ENCODE measurements at places on chromosomes 4 and X.

- DNase-seq, result no peak
Measured at GRCh38 chr4:183499389-183499788, 5.5 kb upstream of the ING2 start.

- no peak for DNase-seq
Measured at GRCh38 chr4:2094545-2094944, 35.4 kb downstream of the NAT8L start.

DNA sequence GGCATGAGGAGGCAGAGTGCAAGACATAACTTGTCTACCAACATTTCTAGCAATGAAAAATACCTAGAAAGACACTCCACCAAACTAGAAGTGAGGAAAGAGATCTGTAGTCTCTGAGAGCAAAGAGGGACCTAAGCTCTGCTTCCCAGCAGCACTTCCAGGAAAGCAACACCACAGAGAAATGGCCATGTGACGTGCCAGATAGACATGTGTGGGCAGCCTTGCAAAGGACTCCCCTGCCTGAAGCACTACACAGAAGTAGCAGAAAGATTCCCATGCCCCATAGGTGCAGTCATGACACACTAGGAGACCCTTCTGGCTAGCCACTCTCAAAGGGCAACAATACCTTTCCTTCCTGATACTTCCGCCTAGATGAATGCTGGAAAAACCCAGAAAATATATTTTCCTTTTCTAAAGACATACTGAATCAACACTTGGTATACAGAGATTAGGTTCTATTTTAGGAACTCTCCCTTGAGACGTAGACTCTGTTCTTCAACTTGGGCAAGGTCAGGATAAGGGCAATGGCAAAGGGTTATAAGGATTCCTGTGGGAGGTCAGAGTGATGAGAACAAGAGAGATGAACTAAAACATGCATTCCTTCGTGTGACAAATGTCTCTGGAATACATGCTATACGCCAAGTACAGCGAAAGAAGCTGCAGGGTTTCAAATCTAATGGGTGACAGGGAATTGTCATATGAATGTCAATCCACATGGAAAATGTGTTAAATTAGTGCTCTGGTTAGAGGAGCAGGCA, 187.5 kb upstream of the ETNPPL start:
- DNase-seq, result no peak

- no peak for DNase-seq
Measured at GRCh38 chr4:2251073-2251794, 9.3 kb upstream of the HAUS3 start.

- no peak for DNase-seq
Measured at GRCh38 chrX:129983575-129984110, 1.2 kb downstream of the BCORL1 start.

DNA sequence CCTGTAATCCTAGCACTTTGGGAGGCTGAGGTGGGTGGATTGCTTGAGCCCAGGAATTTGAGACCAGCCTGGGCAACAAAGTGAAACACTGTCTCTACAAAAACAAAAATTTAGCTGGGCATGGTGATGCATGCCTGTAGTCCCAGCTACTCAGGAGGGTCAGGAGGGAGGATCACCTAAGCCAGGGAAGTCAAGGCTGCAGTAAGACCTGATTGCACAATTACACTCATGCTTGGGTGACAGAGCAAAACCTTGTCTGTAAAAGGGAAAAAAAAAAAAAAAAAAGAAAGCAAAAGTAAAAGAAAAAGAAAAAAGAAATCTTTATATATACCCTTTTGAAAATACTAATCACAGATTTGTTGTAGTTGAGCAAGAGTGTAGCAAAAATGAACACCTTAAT, 801.0 kb upstream of the IGFBP7 start:
- no peak for DNase-seq

DNA sequence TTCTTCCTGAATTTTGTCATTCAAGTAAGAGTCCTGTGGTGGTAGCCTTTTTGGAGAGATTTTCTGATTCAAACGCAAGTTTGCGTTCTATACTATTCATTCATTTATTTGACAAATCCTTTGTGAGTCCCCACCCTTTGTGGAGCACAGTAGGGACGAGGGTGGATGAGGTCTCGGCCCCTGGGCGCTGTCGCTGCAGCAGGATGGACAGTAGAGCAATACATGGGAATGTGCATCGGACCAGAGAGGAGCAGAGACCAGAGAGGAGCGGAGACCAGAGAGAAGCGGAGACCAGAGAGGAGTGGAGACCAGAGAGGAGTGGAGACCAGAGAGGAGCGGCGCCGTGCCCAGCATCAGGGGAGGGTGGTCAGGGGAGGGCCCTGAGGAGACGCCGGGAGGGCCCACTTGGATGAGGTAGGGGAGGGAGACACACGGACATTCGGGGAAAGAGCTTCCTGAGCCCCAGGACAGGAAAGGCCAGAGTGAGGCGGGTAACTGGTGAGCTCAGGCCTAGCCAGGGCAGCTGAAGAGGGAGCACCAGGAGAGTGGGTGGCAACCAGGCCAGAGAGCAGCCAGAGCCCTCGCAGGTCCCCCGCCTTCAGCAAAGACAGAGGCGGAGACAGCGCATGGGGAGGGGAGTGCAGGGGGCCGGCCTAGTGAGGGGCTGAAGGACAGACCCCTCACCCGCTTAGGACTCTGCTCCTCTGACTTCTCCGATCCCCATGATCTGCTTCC, 67.3 kb downstream of the NAT8L start:
- DNase-seq, result no peak
